ENCODE measurements at places on chromosomes 3 and 15.

GRCh38 chr3:9109568-9109914 lies 139.9 kb downstream of the SRGAP3 start:
- DNase-seq, result no peak

GRCh38 chr3:38689774-38690173 lies 40.3 kb upstream of the SCN5A start:
- DNase-seq, result no peak

DNA sequence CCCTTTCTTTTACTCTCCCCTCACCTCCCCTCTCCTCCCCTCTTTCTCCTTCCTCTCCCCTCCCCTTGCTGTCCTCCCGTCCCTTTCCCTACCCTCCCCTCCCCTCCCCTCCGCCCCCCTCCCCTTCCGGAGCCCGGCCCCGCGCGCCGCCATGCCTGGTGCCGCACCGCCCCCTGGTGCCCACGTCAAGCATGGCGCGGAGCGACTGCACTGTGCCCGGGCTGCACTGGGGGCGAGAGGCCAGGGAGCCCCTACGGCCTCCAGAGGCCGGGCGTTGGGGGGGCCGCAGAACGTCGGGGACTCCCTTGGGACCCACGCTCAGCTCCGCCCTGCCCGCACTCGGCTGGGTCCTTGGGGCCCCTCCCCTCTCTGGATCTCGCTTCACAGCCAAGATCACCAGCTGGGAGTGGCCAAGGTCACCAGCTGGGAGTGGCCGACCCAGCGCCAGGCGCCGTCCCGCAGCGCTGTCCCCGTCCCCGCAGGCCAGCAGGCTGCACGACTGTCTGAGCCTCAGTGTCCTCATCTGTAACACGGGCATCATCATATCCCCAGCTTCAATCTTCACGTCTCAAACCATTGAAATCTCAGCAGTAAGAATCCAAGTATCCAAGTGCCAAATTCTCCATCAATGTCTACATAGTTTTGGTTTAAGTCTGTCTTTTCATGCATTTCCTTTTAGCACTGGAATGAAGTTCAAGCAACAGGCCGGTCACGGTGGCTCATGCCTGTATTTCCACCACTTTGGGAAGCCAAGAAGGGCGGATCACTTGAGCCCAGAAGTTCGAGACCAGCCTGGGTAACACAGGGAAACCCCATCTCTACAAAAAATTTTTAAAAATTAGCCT lies 42.5 kb downstream of the TPRA1 start:
- peak; percentile 83 for DNase-seq

DNA sequence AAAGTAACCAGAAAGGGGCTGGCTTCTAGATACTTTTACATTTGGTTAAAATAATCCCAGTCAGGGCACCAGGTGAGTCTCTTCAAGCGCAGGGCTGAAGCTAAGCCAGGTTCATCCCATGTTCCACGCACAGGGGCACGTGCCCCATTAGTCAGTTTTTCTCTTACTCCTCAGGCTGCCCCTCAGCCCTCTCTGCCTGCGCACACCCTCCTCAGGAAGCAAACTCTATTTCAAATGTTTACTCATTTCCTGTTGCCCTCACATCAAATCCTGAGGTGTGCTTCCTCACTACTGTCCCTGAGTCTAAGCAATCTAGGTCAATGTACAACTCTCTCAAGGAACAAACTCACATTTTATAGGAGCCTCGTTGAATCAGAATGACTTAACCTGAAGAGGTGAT lies 48.5 kb downstream of the THBS1 start:
- DNase-seq, result no peak

GRCh38 chr3:60578936-60579335 lies 672.3 kb downstream of the FHIT start:
- DNase-seq, result no peak

GRCh38 chr15:94230883-94231722 lies at the start of gene MCTP2:
TSS of gene MCTP2 (plus strand) at chr15:94231561. CDS start at chr15:94298266, 66,705 bp downstream.
- DNase-seq, result peak; percentile 85

DNA sequence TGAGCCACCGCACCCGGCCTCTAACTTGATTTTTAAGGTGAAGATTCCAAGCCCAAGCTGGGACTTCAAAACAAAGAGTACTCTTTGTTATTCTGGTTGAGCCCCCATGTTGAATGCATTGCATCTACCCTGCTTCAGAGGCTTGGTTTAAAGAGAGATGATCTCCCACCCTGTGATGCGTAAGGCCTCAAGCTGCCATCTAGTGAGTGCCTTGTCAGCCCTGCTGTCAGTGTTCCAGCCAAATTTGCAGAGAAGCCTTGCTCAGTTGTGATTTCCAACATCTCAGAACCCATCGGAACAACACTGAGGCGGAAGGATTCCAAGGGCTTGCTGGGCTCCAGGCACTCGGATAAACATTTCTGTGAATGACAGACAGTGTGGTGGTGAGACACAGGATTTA lies 210.7 kb upstream of the RGMA start:
- DNase-seq, result no peak

GRCh38 chr3:179192542-179192941 lies 44.4 kb downstream of the PIK3CA start:
- DNase-seq, result no peak

DNA sequence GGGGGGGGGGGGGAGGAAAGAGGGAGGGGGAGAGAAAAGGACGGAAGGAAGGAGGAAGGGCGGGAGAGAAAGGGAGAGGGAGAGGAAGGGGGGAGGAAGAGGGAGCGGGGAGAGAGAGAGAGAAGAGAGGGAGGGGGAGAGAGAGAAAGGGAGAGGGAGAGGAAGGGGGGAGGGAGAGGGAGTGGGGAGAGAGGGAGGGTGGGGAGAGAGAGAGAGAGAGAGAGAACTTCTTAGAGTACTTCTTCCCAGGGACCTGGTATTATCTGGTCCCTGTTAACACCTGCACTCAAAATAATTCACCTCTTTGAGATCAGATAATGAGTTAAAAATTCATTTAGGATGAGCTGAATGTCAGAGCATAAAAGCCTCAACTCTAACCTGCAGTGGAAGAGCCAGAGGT lies 1.1 kb downstream of the SEC13 start:
- no peak for DNase-seq

DNA sequence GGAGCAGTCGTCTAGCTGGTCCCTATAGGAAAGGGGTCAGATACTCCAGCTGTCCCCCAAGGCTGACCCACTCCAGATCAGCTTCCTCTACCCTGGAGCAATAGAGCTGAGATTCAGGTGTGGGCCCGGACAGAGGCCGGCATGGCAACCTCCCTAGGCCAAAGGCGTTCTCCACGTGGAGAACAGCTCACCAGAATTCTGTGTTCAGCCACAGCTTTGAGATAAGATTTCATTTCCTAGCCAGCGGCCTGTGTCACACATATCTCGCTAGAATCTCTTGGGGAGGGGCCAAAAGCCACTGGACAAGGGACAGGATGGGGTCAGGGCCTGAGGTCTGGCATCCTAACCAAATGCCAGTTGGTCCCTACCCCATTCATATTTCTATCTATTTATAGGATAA lies 20.1 kb downstream of the SRGAP3 start:
- peak; percentile 53 for DNase-seq

- DNase-seq, result no peak
Observed at GRCh38 chr15:85973584-85974347, 105.9 kb upstream of the AGBL1 start.

DNA sequence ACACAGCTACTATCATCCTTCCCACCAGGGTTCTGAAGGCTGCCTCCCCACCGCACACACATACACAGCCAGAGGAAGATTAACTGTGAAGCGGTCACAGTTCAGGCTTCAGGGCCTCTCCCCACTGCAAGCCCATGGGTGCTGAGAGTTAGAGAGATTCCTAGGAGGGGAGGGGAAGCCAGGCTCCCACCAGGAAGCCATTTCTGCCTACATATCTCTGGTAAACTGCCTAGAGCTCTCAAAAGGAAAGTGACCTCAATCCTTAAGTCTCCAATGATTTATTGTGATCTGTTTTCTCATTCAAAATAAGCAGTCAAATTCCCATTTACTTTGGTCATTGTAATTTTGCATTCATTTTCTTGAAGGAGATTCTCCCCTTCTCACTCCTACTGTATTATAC lies 141.0 kb upstream of the BNIP2 start:
- no peak for DNase-seq

GRCh38 chr15:67735896-67736295 lies 89.4 kb upstream of the SKOR1 start:
- DNase-seq, result no peak

- DNase-seq, result no peak
Observed at GRCh38 chr15:82186719-82187406, 75.7 kb downstream of the EFL1 start.

DNA sequence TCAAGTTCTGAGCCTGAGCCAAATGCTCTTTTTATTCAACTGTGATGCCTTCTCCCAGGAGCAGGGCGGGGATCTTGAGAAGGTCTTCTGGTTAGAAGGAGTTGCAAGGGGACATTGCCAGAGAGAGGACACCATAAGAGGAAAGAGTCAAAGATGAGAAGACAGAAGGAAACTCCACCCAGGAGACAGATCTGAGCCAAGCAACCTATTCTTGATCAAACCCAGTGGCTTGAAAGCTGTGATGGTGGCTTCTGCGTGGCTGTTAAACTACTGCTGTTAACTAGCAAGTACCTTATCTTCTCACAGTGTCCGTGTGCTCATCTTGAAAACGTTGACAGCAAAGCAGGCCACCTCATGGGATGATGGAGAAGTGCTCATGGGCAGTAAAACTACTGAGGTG lies 19.8 kb upstream of the AGBL1 start:
- DNase-seq, result no peak

DNA sequence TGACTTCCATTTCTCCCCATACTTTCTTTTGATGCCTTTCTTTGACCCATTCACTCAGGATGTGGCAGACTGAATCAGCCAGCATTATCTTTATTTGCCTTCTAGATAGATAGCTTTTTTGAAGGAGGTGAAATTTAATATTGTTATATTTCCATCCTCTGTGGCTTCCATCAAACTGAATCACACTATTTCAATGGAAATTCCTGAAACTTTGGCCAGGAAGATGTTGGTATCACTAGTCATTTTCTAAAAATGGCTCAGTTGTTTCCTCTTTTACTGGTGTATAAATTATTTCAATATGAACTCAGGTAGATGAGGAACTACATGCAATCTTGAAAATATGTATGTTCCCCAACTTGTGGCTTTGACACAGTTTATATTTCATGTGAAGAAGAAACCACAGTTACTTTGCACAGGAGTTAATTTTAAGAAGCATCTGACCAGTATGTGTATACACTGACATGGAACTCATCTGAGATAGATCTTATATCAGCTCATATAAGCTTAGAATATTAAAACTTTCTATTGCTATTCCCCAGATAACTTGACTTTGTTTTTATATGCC lies 248.3 kb downstream of the CGGBP1 start:
- DNase-seq, result no peak

DNA sequence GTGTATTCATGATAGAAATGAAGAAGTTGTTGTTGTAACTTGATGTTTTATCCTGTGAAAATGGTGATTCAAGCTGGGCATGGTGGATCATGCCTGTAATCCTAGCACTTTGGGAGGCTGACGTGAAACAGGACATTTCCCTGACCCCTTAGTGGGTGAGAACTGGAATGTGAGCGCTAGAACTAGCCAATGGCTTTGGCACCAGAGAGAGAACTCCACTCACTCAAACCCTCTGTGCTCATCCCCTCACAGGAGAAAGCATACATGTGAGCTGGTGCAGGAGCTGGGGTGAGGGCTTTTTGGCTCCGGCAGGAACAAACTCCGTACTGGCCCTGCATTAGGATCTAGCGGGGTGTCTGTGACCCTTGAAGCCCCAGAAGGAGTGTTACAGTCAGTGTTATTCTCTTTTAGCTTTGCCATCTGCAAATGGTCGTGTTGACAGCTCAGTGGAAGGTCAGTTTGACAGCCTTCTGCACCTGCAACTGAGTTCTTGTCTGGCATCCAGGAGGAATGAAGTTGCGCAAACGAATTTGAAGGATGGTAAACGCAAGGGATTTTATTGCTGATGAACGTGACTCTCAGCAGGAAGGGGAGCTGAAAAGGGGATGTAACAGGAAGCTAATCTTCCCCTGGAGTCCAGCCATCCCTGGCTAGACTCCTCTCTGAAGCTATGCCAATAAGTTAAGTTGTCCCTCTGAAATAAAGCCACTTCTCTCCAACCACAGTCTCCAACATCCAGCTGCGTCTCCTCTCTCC lies 1016.6 kb upstream of the CADM2 start:
- DNase-seq, result no peak

GRCh38 chr15:35437157-35437556 lies 108.8 kb downstream of the DPH6 start:
- DNase-seq, result no peak

DNA sequence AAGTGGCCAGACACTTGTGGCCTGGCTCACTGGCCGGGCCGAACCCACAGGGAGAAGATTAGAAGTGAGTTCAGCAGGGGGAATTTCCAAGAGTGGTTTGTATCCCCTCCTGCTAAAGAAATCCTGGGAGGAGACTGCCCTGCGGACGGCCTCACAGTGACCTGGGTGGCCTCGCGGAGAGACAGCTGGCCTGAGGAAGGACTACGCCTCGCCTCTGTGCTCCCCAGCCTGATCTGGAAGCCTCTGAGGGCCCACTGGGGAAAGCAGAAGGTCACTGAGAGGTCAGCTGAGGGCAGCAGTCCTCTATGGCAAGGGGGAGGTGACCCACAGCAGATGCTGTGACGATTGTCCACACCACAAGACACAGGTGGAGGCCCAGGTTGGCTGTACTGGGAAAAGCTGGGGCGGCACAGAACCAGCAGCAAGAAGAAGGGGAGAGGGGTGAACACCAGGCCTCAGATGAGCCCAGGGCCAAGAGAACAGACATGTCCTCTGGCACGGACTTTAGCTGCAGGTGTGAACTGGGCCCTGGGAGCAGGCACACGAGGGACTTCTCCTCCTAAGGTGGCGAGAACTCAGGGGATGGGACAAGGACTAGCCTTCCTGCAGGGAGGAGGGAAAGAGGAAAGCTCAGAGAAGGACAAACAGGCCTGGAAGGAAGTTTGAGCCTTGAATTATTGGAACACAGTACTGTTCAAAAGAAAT lies 37.2 kb upstream of the DLG1 start:
- no peak for DNase-seq

- no peak for DNase-seq
Observed at GRCh38 chr3:148042663-148043445, 633.7 kb downstream of the ZIC1 start.

- DNase-seq, result no peak
Observed at GRCh38 chr15:79178594-79178993, 88.0 kb upstream of the RASGRF1 start.

DNA sequence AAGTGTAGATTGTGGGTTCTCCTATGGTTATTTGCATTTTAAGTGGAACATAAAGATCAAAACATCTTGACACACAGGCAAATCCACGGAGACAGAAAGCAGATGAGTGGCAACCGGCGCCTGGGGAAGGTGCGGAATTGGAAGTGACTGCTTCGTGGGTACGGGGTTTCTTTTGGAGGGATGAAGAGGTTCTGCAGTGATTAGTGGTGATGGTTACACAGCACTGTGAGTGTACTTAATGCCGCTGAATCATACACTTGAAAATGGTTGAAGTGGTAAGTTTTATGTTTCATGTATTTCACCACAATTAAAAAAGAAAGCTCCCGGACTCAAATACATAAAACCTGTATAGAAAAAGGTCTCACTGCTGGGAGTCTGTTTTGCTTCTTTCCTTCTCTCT lies 18.5 kb upstream of the VPS33B start:
- DNase-seq, result no peak

GRCh38 chr3:77370413-77370812 lies 330.5 kb downstream of the ROBO2 start:
- DNase-seq, result no peak
